ENCODE measurements at places on chromosomes 12 and 14. TPM values are rescaled to one million over a fixed set of nuclear protein-coding genes. Genes with fewer than 3 reads are reported as not detected.
A peak's percentile ranks its signal among the peaks of the same experiment; 100 is the strongest.

The ZC2HC1C gene
- 4.7 TPM for total RNA-seq

The DPPA3 gene
- total RNA-seq: not detected

The GPD1 gene
- total RNA-seq: 9.0 TPM

The PARP2 gene
- 36.3 TPM for total RNA-seq

The HOXC13 gene
- 0.48 TPM for total RNA-seq

The LRRC9 gene
- 1.7 TPM for total RNA-seq

The MMP19 gene
- 0.48 TPM for total RNA-seq

The PRH2 gene
- total RNA-seq: not detected

The SAMD4A gene
- 23.0 TPM for total RNA-seq

The TPPP2 gene
- total RNA-seq: not detected

DNA sequence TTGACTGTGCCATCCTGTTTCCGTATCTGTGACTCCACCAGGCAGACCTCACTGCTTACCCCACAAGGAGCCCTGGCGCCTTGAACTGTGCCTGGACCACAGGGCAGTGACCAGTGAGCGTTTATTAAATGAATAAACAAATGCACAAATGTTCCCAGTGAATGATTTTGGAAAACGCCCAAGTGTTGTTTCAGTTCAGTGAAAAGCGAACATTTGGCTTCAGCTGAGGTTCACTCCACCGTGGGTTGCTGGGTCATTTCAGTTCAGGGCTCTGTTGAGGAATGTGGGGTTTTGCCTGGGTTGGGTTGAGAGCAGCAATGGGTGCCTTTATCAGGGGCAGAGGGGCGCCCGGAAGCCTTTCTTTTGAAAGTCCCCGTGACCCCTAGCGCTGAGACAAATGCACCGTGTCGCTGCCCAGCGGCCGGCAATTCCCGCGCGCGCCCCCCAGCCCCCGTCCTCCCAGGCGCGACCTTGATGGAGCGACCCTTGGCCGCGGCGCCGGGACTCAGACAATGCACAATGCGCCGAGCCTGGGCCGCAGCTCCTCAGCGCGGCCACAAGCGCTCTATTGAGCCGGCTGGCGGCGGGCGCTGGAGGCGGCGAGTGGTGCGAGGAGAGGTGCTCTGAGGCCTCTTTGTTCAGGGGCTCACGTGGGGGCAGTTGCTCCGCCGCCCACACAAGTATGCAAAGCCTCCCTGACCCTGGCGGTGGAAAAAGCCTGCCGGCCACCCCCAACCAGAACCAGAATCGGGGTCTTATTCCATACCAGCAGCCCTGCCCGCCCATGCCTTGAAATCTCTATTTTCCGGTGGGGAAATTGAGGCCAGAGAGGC is 40.5 kb upstream of the CLMN start:
- DNase-seq: peak; percentile 68

- no peak for DNase-seq
Observed at GRCh38 chr12:31519511-31519910, 71.4 kb downstream of the DENND5B start.

DNA sequence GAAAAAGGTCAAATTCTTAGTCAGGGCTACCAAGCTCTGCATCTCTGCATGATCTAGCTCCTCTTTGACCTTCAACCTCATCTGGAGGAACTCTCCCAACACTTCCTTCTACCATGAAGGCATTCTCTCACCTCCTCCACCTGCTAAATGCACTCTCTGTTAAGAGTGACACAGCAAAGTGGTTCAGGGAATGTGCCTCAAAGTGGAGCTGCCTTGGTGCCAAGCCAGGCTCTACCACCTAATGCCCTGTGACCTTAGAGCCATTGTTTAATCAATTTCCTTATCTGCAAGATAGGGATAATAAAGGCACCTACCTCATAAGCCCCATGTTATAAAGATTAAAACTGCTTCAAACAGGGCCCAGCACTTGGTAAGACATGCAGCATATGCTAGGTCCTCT is 236.7 kb downstream of the ANO2 start:
- no peak for DNase-seq

GRCh38 chr12:74171478-74171909 is 366.1 kb upstream of the ATXN7L3B start:
- no peak for DNase-seq

DNA sequence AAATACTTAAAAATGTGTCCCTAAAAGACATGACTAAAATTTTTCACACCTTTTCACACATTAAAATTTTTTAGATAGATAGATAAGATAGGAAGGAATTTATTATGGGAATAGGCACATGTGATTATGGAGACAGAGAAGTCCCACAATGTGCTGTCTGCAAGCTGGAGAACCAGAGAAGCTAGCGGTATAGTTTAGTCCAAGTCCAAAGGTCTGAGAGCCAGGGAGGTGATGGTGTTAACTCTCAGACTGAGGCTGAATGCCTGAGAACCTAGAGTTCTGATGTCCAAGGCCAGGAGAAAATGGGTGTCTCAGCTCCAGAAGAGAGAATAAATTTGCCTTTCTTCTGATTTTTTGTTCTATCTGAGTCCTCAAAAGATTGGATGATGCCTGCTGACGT is 65.7 kb downstream of the POLR3B start:
- no peak for DNase-seq

GRCh38 chr12:98374007-98374406 is 141.4 kb upstream of the TMPO start:
- no peak for DNase-seq

GRCh38 chr12:4107911-4108697 is 165.5 kb upstream of the CCND2 start:
- no peak for DNase-seq

GRCh38 chr12:42855362-42855950 is 265.9 kb upstream of the PRICKLE1 start:
- no peak for DNase-seq

DNA sequence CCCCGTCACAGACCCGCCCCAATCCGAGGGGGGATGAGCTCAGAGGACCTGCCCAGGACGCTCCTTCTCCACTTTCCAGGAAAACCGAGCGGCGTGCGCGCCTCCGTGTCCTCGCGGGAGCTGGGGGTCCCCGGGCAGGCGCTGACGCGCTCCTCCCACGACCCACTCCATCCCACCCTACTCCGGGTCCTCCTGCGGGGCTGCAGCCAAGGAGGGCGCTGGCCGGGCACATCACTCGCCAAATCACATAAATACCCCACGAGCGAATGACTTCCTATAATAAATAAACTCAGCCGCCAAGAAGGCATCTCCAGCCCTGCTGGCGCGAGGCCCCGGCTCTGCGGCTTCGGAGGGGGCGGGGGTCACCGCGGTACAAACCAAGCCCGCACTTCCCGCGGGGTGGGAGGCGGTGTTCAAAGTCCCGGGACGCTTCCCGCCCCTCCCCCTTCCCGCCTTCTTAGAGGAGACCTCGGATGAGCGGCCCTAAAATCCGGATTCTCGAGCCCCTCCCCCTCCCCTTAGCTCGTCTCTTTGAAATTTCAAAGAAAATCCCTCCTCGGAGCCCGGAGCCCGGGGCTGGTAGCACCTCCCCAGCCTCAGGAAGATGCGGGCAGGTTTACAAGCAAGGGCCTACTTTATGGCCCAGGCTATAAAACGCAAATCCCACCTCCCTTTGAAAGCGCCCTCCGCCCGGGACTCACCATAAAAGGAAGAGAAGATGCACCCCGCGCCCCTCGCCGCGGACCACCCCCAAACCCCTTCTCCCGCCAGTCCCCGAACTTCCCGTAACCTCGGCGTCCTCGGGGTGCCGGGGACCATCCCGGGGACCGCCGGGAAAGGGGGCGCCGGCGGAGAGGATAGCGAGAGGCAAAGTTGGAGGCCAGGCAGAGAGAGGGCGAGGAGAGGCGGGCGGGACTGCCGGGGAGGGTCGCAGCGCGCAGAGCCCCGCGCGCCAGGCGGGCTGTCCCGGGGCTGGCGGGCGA is 712 bp upstream of the FZD10 start:
- no peak for DNase-seq

DNA sequence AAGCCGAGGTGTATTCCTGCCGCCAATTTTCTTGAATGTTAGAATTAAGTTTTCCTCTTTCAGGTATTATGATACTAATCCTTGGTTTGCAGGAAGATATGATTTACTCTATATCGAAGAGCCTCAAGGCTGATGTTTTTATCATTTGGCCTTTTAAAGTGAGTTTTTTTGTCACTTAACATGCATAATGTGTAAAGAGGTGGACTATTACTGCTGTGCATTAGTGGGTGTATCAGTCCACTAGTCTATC is 11.1 kb upstream of the TMPO start:
- DNase-seq: no peak

DNA sequence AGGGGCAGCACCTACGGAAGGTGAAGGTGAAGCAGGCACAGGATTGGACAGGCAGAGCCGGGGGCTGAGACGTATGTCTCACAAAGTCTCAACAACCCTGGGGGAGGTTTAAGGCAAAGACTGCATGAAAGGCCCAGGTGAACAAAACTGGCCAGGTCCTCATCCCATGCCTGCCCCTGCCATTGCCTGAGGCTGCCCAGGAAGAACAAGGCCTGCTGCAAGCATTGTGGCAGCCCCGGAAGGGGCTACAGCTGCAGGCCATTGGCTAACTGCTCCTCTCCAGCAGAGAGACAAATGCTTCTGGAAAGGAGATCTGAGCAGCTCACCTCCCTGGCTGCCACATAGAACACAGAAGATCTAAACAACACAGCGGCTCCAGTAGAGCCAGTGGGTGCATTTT is 20.4 kb upstream of the TMEM179 start:
- no peak for DNase-seq

- DNase-seq: no peak
Observed at GRCh38 chr12:22881878-22882385, 257.0 kb downstream of the ETNK1 start.

- DNase-seq: peak; percentile 62
Observed at GRCh38 chr14:96037891-96038557, 1.1 kb upstream of the C14orf132 start.

DNA sequence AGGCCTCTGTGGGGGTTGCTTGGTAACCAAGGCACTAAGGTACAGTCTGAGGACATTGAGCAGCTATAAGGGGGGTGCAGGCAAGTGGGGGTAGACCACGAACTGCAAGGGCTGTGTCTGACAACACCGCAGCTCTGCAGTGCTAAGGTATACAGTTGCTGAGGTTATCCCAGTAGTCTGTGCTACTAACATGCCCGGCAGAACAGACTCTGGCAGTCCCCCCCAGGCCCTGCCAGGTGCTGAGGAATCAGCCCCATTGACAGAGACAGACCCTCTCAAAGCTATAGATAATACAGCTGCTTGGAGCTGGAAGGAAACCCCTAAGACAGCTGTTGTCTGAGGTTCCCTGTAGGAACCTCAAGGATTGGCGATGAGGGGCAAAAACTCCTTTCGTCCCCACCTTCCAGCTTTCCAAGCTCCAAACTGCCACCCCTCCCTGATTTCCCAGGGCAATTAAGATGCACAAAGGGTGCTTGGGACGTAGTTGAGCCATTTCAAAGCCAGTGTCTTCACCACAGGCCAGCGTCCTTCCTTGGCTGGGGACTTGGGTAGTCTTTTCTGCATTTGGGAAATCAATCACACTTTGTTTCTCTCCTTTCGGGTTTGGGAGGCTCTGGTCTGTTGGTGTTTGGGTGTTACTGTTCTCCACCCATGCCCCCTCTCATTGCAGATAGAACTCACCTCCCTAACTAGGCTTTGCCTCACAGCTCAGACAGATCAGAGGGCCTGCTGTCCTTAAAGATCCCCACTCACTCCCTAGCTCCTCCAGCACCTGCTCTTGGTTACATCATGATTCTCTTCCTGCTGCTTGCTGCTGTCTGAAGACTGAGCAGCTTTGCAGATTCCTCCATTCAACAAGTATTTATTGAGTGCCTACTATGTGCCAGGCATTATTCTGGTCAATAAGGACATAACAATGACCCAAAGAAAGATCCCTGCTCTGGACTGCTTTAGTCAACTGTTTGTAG is 2.0 kb upstream of the MYH7 start:
- peak; percentile 51 for DNase-seq

- no peak for DNase-seq
Observed at GRCh38 chr14:75289840-75290388, 11.3 kb downstream of the FOS start.

DNA sequence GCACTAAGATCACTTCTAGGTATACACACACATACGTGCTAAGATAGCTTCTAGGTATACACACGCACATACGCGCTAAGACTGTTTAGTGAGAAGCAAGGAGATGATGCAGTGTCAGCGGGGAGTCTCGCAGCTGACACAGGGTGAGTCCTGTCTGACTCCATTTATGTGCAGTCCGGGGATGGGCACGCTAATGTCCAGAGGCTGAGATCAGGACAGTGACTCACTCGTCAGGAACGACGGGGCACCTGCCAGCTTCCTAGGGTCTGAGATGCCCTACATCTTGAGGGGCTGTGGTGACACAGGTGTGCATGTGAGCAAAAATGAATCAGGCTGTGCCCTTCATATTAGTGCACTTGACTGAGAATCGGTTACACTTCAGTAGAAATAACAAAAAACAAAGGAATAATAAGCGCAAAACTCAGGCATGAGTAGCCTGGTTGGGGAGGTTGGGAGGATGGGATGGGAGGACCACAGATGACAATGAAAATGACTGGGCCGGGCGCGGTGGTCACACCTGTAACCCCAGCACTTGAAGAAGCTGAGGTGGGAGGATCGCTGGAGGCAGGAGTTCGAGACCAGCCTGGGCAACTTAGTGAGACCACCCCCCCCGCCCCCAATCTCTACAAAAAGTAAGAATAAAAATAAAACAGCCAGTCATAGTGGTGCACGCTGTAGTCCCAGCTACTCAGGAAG is 29.1 kb upstream of the ULK1 start:
- DNase-seq: no peak

- no peak for DNase-seq
Observed at GRCh38 chr14:58243790-58244555, 670 bp upstream of the PSMA3 start.

DNA sequence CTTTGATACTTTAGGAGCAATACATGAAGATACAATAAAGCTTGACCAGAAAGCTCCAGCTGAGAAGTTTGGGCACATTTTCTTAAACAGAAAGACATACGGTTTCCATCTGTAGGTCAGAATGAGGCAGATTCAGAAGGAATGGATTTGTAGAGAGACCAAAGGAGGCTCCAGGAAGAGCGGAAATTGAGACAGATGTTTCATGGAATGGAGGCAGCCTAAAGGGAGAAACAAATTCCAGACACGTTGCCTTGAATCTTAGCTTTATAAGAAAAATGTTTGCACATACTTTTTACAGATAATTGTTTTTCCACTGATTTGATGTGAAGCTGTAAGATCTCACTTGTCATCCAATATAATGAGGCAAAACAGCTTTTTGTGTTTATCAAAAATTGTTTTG is 24.8 kb downstream of the EPYC start:
- no peak for DNase-seq

GRCh38 chr14:105880616-105881015 is 354.2 kb downstream of the TMEM121 start:
- peak; percentile 57 for DNase-seq

- no peak for DNase-seq
Observed at GRCh38 chr12:46224386-46224785, 44.5 kb downstream of the SLC38A1 start.

- no peak for DNase-seq
Observed at GRCh38 chr14:90556012-90556477, 159.2 kb downstream of the CALM1 start.

GRCh38 chr12:66058554-66058953 is 72.0 kb downstream of the LLPH start:
- DNase-seq: no peak

All from type B pancreatic cell (in vitro differentiated cells).